ENCODE measurements at places on chromosomes 4 and X. TPM values are rescaled to one million over a fixed set of nuclear protein-coding genes. Genes with fewer than 3 reads are reported as not detected.

Gene RAB33A
- 20.6 TPM for total RNA-seq

DNA sequence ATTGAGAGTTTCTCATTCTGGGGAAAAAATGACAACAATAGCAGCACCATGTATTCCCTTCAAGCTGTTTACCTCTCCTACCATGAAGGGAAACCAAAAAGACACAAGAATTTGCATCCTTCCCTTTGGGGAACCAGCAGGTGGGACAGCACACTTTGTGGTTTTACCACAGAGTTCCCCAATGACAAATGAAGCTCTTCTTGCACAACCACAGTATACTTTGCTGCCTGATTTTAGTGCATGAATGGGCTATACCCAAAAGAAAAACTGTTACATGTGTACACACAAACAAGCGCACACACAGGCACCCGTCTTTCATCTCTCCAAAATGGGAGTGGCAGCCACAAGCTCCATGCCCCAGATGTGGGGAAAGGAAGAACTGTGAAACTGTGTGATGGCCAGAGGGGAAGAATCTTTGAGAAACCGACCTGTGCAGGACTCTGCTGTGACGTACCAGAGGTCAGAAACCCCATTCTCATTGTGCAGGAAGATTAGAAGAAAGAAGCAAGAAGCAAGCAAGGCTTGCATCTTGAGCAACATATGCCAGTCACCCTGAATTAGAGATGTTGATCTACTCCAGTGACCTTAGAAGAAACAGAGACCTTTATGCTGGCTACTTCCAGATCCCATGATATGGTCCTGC, 2.7 kb upstream of the MAML3 start:
- H3K4me3 ChIP-seq, result no peak overlapping the region
- peaks cover 27% of the 10 kb centered on the region for H3K4me1 ChIP-seq
- H3K27me3 ChIP-seq, result peaks cover 56% of the 10 kb centered on the region
- peak; percentile 68 for DNase-seq
- H3K36me3 ChIP-seq, result no peaks in the 10 kb centered on the region

- no peak for DNase-seq
- H3K4me1 ChIP-seq, result no peaks in the 10 kb centered on the region
- H3K36me3 ChIP-seq, result no peaks in the 10 kb centered on the region
Measured at GRCh38 chrX:18075603-18076002, 145.1 kb downstream of the BEND2 start.

DNA sequence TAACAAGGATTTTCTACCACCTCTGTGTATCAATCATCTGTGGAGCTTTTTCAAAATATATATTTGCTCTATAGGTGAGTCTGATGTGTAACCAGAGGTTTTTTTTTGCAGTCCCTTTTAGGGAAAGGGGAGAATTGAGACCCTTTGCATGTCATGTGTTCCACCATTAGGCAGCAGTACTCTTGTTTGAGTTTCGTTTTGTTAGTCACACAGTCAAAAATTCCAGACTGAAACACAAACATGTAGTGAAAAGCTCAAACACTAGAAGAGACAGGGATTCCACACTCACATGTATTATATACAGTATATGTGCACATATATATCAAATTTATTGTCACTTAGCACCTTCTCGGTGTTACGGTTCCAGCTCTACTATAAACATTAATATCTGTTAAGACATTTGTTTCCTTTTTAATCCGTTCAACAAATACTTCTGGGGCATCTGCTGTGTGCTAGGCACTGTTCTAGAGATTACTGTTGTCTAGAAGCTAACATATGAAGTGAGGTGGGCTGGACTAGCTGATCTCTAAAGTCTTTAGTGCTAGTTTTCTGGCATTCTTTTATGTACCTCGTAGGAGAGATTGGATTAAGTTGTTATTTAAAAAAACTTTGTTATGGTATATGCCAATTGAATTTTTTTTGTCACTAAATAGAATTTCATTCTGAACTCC, 5.5 kb downstream of the USP9X start:
- peak overlapping the region; percentile 53 for H3K4me3 ChIP-seq
- H3K36me3 ChIP-seq, result peaks cover 13% of the 10 kb centered on the region

Gene BMX
- not detected for total RNA-seq

DNA sequence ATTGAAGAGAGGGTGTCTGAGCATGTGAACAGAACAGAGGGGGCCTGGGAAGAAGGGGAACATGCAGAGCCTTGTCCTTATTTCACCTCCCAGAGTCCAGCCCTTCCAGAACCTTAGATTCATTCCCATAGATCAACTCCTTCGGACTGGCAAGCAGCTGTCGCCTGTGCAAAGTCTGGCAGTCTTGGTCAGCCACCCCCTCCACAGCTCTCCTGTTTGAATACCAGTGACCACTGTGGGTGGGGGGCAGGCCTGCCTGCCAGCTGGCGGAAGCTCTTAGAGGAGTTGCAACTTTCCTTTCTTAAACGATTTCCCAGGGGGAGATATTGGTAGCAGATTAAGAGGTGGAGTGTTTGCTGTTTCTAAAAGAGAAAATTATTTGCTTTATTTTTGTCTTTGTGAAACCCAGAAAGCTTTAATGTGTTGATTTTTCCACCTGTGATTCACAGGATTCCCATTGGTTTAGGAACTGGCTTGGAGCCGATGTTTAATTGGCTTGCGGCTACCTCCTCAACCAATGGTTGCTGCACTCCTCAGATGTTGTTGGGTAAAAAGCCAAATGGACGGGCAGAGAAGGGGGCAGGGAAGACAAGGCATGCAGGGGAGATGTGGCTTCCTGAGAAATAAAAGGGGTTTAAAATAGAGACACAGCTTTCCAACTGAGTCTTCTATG, 62.2 kb upstream of the PRPS1 start:
- peaks cover 7% of the 10 kb centered on the region for H3K27me3 ChIP-seq
- no peak overlapping the region for H3K4me3 ChIP-seq
- DNase-seq, result no peak
- H3K36me3 ChIP-seq, result no peaks in the 10 kb centered on the region
